Calu3 (cell line): ENCODE measurements at places on chromosomes 5 and 9. TPM values are rescaled to one million over a fixed set of nuclear protein-coding genes. Genes with fewer than 3 reads are reported as not detected.

The PCDHB11 gene
- 0.83 and 0.85 TPM in 2 replicates for total RNA-seq

DNA sequence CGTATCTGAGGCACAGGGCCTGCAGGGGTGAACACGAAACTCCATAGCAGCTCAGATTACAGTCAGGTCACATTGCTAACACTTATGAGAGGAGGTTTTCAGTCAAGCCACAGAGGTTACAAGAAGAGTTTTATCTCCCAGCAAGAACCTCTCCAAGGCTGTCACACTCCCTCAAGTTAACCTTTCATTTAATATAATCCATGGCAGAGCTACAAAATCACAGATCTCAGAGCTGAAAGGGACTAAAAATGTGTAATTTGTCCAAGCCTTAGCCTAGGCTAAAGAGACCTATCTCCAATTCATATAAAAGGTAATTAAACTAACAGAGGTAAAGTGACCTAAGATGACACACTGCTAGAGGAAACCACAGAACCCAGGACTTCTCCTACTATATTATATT is 57.2 kb downstream of the MLANA start:
- peaks cover 6% of the 10 kb centered on the region for H3K4me1 ChIP-seq
- H3K4me3 ChIP-seq, result no peak overlapping the region
- H3K36me3 ChIP-seq, result no peaks in the 10 kb centered on the region
- no peak overlapping the region for H3K27ac ChIP-seq

GRCh38 chr5:144103611-144104485 is 66.6 kb downstream of the YIPF5 start:
- H3K27me3 ChIP-seq, result no peaks in the 10 kb centered on the region
- no peak for DNase-seq
- no peaks in the 10 kb centered on the region for H3K4me1 ChIP-seq
- no peaks in the 10 kb centered on the region for H3K36me3 ChIP-seq
- H3K4me3 ChIP-seq, result no peak overlapping the region

DNA sequence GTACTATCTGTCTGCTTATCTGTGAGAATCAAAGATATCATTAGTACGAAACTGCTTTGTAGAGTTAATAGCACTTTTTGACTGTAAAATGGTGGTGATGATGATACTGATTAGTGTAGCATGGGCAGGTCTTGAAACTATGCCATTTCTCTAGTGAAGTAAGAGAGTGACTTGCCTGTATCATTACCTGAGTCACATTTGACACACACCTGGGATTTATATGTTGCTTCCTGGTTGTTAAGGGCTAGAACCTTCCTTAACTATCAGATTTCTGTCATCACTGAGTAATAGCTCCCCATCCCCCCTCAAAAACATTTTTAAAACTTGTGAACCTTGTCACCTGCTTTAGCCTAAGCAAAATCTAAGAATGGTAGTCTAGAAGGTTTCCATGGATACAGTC is 135.6 kb upstream of the RORB start:
- no peak for DNase-seq
- no peaks in the 10 kb centered on the region for H3K36me3 ChIP-seq
- no peaks in the 10 kb centered on the region for H3K4me1 ChIP-seq
- H3K4me3 ChIP-seq, result no peak overlapping the region
- H3K27me3 ChIP-seq, result no peaks in the 10 kb centered on the region

The C9orf43 gene
- total RNA-seq, result 0.33 and 0.51 TPM in 2 replicates

The LSM11 gene
- total RNA-seq, result 4.5 and 4.6 TPM in 2 replicates

The CEMIP2 gene
- 89.0 and 122 TPM in 2 replicates for total RNA-seq

The ZSWIM6 gene
- 13.2 and 14.7 TPM in 2 replicates for total RNA-seq

DNA sequence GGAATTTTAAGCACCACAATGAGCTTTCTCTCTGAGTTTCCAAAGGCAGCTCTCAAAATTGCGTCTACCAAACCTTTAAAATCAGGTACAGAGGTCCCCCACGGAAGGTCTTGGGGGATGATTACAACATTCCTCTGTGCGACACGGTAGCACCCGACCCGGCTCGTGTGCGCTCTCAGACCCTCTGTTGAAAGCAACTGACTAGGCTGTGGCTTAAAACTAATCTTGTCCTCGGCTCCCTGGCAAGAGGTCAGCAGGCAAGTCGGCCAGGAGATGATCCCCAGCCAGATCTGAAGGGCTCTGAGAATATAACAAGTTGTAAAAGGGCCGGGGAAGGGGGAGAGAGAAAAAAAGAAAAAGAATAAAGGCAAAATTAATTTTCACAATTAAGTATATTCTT is 92.6 kb upstream of the LMX1B start:
- no peaks in the 10 kb centered on the region for H3K4me1 ChIP-seq
- no peak for DNase-seq
- H3K4me3 ChIP-seq, result no peak overlapping the region

DNA sequence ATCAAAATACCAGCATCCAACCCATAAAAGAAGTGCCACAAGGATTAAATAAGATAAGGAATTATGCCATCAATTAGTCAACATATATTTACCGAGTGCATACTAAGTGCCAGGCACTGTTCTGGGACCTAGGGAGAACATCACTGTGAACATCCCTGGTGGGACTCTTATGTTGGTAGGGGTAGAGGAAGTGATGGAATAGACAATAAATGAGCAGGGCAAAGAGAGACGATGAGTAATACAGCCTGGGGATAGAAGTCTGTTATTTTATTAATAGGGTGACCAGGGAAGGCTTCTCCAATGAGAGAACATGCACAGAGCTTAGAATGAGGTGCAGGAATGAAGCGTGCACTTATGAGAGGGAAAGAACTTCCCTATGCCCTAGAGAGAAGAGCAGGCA is 47.4 kb upstream of the VLDLR start:
- H3K27me3 ChIP-seq, result no peaks in the 10 kb centered on the region
- DNase-seq, result no peak

The ENTPD8 gene
- 0.97 and 1.6 TPM in 2 replicates for total RNA-seq

The CCDC192 gene
- total RNA-seq, result 2.1 and 2.5 TPM in 2 replicates

DNA sequence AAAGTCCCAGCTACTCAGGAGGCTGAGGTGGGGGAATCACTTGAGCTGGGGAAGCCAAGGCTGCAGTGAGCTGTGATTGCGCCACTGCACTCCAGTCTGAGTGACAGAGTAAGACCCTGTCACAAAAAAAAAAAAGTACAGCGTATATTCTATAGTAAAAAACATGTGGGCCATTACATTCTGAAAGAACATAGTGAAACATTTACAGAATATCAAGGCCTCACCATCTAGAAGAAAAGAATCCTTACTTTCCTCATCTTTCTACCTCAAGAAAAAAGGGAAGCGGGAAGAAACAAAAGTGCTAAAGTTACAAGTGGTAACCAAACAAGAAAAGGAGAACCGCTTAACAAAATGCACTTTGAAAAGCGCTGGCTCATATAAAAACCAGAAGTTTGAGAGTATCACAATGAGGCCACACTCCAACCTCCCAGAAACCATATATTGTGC is 5.7 kb upstream of the SYK start:
- DNase-seq, result no peak
- no peak overlapping the region for H3K27ac ChIP-seq
- no peaks in the 10 kb centered on the region for H3K27me3 ChIP-seq
- H3K36me3 ChIP-seq, result no peaks in the 10 kb centered on the region
- H3K4me1 ChIP-seq, result peaks cover 16% of the 10 kb centered on the region

GRCh38 chr5:112735702-112736101 is 2.0 kb upstream of the APC start:
- DNase-seq, result no peak
- H3K36me3 ChIP-seq, result peaks cover 11% of the 10 kb centered on the region
- H3K4me1 ChIP-seq, result peaks cover 13% of the 10 kb centered on the region
- H3K27me3 ChIP-seq, result no peaks in the 10 kb centered on the region

DNA sequence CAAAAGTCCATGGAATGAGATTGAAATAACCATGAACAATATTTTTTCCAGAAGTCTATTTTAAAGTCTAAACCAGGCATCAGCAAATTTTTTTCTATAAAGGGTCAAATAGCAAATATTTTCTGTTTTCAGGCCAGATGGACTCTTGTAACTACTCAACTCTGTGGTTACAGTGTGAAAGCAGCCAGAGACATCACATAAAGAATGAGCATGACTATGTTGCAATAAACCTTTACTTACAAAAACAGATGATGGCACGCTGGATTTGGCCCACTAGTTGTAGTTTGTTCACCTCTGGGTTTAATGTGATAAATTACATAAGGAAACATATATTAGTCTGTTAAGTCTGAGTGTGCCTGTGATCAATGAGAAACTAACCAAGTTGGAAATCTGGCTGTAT is 319.2 kb downstream of the TRPM3 start:
- no peak overlapping the region for H3K27ac ChIP-seq
- H3K4me3 ChIP-seq, result no peak overlapping the region
- no peaks in the 10 kb centered on the region for H3K36me3 ChIP-seq
- peaks cover 22% of the 10 kb centered on the region for H3K27me3 ChIP-seq
- no peak for DNase-seq

DNA sequence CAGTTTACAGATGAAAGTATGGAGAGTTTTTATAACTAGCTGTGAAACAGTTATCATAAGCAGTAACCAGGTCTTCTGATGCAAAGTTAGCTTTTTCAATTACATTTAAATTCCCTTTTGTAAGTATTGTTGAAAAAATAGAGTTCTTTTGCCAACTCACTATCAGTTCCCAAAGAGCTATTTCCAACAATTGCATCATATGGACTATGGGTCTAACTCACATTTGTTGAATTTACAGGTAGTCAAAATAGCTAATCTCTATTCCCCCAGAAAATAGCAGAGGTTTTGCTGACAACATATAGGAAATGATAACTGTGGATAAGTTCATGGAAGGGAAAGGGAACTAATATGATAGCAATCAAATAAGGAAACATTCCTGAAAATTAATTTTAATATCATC is 1.4 kb downstream of the SPINK1 start:
- peaks cover 18% of the 10 kb centered on the region for H3K36me3 ChIP-seq
- peak overlapping the region; percentile 58 for H3K4me3 ChIP-seq
